ENCODE measurements at places on chromosomes 4 and X.

DNA sequence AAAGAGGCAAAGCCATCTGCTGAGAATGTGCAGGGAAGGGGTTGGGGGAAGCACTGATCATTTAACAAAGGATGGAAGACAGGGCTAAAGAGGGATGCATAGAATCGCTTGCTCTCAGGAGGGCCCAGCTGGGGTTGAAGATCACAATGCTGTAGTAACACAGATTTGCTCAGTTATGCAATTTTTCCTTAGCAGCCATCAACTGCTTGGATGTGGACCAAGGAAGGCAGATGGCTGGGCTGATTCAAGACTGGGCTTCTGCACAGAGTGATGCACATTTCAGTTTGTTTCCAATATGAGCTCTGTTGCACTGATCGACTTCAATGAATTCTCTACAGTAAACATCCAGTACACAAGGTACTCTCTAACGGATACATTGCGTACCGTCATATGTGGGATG lies 127.8 kb upstream of the TBL1X start:
- no peak for DNase-seq

DNA sequence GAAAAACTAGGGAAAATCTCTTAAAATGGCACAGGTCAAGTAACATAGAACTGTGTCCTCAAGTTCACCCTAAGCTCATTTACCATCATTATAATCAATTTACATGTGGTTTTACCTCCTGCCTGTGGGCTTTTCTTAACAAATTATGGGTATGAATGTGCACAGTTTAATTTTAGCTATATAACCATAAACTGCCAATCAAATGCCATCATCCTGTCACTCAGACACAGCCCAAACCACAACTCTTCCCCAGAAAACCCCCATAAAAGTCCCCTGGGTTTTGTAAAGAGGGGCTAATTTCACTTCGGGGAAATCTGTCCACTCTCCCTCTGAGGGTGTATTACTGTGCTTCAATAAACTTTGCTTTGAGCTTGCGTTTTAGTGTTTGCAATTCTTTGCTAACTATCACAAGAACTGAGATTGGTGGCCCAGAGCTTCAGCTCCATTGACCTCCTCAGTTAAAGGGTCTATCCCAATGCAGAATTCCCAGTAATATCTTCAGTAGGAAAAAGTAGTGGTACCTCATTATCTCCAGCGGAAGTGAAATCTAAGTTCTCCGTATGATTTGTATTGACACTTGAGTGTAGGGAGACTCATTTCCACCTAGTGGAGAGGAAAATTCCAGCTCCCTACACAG lies 394.6 kb downstream of the SPOCK3 start:
- no peak for DNase-seq

GRCh38 chr4:165766976-165767375 lies 106.1 kb upstream of the TLL1 start:
- no peak for DNase-seq

GRCh38 chrX:101265869-101266428 lies 25.2 kb downstream of the TAF7L start:
- DNase-seq = no peak

GRCh38 chr4:129384974-129385373 lies 289.0 kb downstream of the C4orf33 start:
- DNase-seq = no peak

- no peak for DNase-seq
Measured at GRCh38 chr4:76078033-76078613, 3.6 kb downstream of the ART3 start.

DNA sequence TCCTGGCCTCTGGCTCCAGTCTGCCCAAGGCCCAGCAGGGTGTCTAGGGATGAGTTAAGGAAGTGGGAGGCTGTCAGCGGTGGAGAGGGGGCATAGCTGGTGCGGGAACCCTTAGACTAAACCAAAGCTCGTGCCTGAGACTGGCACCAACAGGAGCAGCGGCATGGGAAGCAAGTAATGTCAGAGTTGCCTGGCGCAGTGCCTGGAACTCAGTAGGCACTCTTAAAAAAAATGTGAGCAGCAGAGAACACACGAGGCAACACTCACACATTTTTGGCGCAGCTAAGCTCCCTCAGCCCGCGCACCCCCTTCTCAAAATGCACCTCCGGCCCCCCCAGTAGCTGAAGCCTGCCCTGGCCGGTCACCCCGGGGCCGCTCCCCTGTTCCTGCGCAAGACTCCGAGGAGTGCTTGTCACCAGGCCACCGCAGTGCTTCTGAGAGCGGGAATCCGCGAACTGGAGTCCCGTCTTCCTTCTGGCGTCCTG lies 583 bp downstream of the GABRE start:
- DNase-seq = no peak
